ENCODE measurements at places on chromosomes 7 and 10. TPM values are rescaled to one million over a fixed set of nuclear protein-coding genes. Genes with fewer than 3 reads are reported as not detected.

EEPD1 gene
- 10.0 TPM for total RNA-seq

DENND2A gene
- not detected for total RNA-seq

SPDYE1 gene
- not detected for total RNA-seq

GRCh38 chr10:23556727-23557440, 118.0 kb downstream of the OTUD1 start:
- no peak for DNase-seq

DNA sequence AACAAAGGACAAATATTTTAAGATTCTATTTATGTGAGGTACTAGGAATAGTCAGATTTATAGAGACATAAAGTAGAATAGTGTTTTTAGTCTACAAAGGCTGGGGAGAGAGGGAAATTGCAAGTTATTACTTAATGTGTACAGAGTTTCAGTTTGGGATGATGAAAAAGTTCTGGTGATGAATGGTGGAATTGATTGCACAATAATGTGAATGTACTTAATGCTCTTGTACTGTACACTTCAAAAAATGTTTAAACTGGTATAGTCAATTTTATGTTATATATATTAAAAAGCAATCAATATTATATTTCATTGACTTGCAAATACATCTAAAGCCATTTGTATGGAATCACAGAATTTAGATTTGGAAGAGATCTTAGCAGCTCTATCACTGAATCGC, 213.4 kb downstream of the PPP1R3A start:
- DNase-seq = no peak

- no peak for DNase-seq
Measured at GRCh38 chr10:126375926-126376554, 12.2 kb downstream of the ADAM12 start.

GRCh38 chr7:37045681-37046179, 321.4 kb upstream of the AOAH start:
- no peak for DNase-seq

GRCh38 chr7:117531595-117532244, 51.9 kb downstream of the CFTR start:
- DNase-seq = no peak

DNA sequence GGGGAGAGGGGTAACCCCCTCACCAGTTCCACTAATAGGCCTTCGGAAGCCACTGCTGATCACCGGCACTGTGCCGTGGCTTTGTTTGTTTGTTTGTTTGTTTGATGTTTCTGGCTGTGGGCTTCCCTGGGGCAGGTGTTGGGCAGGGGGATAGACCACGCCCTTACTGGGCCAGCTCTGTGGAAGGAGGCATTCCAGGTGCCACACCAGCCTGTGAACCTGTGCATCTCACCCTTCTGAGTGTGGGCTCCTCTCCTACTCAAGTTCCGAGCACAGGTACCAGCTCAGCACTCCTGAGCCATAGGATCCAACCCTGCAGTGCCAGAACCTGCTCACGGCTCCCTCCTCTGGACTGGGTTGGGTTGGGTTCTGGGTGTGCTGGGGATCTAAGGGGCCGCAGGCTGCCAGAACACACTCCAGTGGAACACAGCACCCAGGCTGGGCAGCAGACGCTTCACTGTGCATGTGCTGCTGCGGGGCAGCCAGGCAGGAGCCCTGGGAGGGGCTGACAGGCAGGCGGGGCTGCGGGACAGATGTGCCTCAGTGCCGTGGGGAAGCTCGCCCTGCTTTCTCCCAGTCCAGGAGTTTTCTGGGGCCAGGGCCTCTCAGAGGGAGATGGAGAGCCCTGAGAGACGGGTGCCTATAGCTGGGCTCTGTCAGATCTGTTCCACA, 1053.9 kb downstream of the CNTNAP2 start:
- DNase-seq = no peak

- DNase-seq = no peak
Measured at GRCh38 chr10:47456079-47456785, 27.7 kb downstream of the ANXA8 start.

DNA sequence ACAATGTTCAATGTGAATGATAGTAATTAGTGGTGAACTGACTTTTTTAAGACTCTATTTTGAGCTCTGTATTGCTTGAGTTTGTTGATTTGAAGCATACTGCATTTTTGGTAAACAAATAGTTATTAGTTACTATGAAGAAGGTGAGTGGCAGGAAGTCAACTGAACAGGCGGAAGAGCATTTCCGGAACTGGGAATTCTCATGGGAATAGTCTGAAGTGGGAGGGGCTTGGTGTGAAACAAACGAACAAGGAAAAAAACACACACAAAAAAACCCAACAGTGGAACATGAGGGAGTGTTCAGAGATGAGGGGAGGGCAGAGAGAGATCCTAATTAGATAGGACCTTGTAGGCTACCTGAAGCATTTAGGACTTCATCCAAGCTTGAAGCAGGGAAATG, 43.9 kb upstream of the C1QL3 start:
- DNase-seq = no peak

DNA sequence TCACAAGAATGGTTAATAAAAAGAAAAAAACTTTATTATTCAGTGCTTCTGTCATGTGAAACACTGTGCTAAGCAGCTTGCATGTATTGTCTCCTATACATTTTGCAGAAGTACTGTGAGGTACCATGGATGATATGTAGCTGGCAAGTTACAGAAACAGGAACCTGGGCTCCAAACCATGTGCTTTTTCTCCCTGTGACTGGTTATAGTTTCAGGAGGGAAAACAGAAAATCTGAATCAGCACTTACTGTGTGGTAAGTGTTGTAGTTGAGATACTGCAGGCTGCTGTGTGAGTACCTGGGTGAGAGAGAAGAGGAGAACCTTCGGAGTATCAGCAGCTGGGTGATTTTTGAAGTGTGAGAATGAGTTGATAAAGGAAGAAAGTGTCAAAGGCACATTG, 285.0 kb downstream of the SUGCT start:
- no peak for DNase-seq

GRCh38 chr7:110521357-110521911, 569.5 kb upstream of the LRRN3 start:
- DNase-seq = peak; percentile 50

DNA sequence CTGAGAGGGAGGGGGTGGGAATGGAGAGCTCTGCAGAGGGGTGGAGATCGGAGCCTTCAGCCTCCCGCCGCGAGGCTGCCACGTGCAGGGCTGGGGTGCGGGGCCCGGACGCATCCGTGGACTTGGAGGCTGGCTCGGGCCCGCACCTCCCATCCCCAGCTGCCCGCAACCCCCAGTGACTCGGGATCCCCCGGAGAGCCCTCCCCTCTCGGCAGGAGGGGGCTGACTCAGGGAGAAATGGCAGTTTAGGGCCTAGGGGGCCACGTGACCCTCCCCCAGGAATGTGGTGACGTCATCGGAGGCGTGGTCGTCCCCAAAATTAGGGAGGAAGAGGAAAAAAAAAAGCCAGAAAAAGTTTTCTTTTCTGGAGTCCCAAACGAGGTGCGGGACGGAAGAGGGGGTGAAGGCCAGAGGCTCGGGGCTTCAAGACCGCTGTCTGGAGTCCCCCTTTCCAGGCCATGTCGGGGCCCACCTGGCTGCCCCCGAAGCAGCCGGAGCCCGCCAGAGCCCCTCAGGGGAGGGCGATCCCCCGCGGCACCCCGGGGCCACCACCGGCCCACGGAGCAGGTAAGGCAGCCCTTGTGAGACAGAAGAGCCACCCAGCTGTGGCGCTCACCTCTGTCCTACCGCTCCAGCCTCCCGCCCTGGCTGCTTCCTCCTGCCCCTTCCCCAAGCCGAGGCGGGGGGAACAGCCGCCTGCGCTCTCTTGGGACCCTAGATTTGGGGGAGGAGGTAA, at the start of gene TRIP6:
Gene TRIP6 (plus strand): TSS at position 348 of the 736 bp plus-strand sequence. CDS start 111 bp downstream, at position 459.
- DNase-seq = no peak

DNA sequence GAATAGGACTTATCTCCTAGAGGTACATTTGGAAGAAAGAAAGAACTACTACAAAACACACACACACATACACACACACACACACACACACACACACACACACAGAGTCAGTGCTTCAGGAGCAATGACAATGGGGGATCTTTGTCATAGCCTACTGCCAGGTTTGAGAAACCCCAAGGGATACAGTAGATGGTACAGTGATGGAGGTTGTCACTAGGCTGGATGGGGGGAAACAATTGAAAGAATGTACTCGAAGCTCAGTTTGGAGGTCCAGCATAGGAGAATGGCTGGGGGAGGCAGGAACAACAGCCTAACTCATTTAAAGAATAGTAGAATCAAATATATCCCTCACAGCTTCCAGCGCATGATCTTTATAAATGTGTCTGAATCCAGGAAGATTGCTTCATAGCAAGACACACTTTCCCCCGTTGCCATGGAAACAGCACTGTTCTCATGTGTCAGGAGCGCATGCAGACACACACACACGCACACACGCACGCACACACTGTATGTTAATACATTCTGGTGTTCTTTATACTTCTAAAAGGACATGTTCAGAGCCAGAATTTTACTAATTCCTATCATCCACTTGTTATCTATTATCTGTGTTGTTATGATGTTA, 32.6 kb upstream of the ZNRF2 start:
- no peak for DNase-seq

All from HepG2 (cell line).